T-helper 17 cell (primary cell): ENCODE measurements at places on chromosomes 4 and X. TPM values are rescaled to one million over a fixed set of nuclear protein-coding genes. Genes with fewer than 3 reads are reported as not detected.

FHDC1 gene
- 0.10 TPM for total RNA-seq

GPRIN3 gene
- total RNA-seq: 88.5 TPM

GPR82 gene
- total RNA-seq: not detected

CACNA1F gene
- total RNA-seq: 0.47 TPM

KIT gene
- 1.1 TPM for total RNA-seq

NXF2 gene
- total RNA-seq: not detected

EPGN gene
- not detected for total RNA-seq

DNASE1L1 gene
- 20.5 TPM for total RNA-seq

NPY2R gene
- total RNA-seq: not detected

TKTL2 gene
- not detected for total RNA-seq

SATL1 gene
- not detected for total RNA-seq

TNIP3 gene
- total RNA-seq: 0.47 TPM

PLXNB3 gene
- 0.25 TPM for total RNA-seq

ESX1 gene
- total RNA-seq: not detected

FAM184B gene
- not detected for total RNA-seq

GLRA2 gene
- not detected for total RNA-seq

TTC29 gene
- not detected for total RNA-seq

RAB40A gene
- total RNA-seq: not detected

GPR119 gene
- total RNA-seq: not detected

MAGEA1 gene
- total RNA-seq: not detected

CSAG3 gene
- total RNA-seq: not detected

PI4K2B gene
- 12.6 TPM for total RNA-seq

ZFP92 gene
- total RNA-seq: 0.50 TPM
